ENCODE measurements at places on chromosomes 12 and 14.

DNA sequence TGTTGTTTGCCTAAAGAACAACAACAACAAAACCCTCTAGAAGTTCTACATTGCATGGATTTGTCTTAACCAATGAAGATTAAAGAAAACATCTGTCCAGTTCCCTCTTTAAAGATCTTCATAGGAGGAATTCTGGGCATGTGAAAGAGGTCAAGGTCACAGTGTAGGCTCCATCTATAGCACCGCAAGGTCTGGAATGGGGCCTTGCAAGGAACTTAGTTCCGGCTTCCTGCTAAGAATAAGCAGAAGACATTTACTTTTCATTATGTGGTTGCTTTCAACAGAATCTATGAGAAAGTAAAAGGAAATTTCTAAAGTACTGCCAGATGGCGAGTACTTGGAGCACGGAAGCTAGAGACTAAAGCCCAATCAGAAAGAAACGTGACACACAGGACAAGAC, 57.2 kb upstream of the GNPNAT1 start:
- no peak for DNase-seq

- no peak for DNase-seq
Observed at GRCh38 chr12:91007531-91008290, 2.9 kb upstream of the EPYC start.

GRCh38 chr14:92690171-92691011, 58.0 kb downstream of the LGMN start:
- no peak for DNase-seq

DNA sequence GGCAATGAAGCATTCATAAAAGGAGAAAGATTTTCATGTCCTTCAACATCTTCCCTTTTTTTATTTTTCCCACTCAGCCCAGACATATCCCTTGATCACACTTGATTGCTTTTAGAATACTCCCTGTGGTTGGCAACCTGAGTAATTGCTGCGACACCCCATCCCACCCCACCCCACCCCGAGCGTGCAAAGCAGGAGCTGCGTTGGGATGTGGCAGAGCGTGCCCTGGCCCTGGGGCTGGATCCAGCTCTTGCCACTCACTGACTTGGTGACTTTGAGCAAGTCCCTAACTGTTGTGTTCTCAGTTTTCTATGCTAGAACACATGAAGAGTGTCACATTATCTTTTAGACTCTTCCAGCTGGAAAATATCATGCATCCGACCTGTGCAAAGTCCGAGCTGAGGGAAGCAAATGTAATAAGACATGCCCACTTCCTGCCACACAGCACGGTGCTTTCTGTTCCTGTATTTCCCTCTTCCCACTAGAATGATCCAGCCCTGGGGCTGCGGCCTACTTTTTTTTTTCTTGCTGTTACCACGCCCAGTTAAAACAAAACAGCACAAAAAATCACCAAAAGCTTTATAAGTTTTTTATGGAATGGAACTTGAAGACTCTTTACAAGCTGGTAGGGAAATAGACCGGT, 4.0 kb downstream of the ASCL4 start:
- DNase-seq = no peak

DNA sequence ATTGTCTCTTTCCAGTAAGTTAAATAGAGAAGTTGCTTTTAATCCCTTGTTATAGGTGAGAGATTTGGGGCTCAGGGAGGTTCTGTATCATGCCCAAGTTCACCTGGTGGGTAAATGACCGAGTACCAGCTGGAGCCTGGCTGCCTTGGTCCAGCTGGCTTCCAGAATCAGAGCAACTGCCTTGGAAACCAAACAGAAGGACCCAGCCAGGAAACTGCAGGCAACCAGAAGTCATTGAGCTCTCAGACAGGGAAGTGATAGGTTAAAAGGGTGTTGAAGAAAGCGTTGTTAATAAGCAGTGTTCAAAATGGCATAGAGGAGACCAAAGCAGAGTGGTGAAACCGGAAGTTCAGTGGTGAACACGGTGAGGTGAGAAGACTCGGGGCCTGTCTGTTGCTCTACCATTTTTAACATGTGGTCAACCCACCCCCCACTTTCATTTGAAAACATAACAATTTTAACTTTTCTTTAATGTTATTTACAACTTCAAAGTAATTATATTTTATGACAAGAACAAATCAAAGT, 54.9 kb downstream of the PLEKHG7 start:
- DNase-seq = no peak

GRCh38 chr14:30218907-30219306, 291.3 kb upstream of the PRKD1 start:
- no peak for DNase-seq

DNA sequence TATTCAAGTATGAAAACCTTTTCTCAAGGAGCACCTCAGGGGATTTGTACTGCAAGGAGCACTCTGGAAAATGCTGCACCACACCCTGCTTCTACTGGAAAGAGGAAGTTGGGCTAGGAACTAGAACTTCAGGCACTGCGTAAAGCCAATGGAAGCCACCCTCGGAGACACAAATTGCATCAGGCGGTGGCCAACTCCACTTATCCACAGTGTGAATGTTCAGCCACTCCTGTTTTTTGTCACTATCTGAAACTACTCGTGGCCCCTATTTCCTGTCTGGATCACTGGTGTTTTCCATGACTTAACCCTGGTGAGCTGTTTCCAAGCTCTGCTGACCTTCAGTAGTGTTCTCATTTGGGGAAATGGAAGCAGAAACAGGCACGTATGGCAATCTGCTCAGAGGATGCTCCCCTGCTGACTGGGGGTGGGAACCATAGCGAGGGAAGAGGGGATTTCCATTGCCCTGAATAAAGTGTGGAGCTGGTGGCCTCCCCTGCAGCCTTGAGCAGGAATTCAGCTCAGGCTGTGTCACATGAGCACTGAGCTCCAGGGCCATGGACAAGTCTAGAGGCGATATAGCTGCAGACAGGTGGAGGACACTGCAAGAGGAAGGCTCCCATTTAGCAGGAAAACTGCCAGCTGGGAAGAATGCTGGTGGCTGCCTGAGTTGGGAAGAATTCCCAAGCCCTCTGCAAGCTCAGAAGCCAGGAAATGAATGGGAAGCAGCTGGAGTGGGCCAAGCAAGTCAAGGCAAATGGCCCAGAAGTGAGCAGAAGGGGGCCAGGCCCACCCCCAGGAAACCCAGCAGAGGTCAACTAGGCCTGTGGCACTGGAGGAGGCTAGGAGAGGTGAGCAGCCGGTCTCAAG, 50.5 kb upstream of the RAP1B start:
- DNase-seq = no peak

- DNase-seq = no peak
Observed at GRCh38 chr14:35938770-35939169, 112.6 kb downstream of the BRMS1L start.

- no peak for DNase-seq
Observed at GRCh38 chr14:69749956-69750355, 17.0 kb upstream of the SRSF5 start.

- no peak for DNase-seq
Observed at GRCh38 chr14:43087666-43088065, 1419.4 kb downstream of the FSCB start.

DNA sequence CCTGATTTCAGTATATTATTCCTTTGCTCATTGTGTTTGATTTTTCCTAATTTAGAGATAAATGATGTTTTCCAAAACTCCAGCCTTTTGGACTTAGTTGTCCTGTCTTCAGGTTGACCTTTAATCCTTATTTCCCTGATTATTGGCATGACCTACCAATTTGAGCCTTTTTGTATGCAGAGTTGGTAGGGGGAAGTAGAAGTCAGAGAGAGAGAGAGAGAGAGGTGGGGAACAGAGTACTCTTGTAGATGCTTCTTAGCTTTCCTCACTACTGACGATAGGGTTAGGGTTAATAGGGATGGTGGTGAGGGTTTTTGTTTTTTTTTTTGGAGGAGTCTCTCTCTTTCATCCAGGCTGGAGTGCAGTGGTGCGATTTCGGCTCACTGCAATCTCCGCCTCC, 38.6 kb downstream of the TBC1D15 start:
- no peak for DNase-seq

GRCh38 chr12:26121323-26122060, 3.3 kb downstream of the BHLHE41 start:
- DNase-seq = no peak

All from esophagus squamous epithelium (tissue), 5 donors.